HepG2 (cell line): ENCODE measurements at places on chromosomes 2 and 18. TPM values are rescaled to one million over a fixed set of nuclear protein-coding genes. Genes with fewer than 3 reads are reported as not detected.

DNA sequence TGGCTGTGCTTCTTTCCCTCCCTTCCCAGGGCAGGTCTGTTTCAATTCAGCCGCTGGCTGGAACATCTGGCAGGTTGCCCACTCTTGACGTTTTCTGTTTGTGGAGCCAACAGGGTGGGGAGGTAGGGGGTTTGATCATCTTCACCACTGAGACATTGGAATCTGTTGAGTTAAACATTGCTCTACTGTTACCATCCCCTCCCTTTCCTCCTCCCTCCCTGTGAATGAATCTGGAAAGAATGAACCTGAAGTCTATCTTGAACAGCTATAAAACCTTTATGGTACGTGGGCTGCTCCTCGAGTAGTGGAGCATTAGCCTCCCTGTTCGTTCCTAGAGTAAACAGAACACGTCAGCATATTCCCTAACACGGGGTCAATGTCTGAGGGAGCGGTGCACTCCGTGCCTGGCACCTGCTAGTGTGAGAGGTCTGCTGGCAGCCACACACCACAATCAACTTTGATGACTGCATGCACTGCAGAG, 249.9 kb upstream of the RBBP8 start:
- peak; percentile 58 for DNase-seq

DNA sequence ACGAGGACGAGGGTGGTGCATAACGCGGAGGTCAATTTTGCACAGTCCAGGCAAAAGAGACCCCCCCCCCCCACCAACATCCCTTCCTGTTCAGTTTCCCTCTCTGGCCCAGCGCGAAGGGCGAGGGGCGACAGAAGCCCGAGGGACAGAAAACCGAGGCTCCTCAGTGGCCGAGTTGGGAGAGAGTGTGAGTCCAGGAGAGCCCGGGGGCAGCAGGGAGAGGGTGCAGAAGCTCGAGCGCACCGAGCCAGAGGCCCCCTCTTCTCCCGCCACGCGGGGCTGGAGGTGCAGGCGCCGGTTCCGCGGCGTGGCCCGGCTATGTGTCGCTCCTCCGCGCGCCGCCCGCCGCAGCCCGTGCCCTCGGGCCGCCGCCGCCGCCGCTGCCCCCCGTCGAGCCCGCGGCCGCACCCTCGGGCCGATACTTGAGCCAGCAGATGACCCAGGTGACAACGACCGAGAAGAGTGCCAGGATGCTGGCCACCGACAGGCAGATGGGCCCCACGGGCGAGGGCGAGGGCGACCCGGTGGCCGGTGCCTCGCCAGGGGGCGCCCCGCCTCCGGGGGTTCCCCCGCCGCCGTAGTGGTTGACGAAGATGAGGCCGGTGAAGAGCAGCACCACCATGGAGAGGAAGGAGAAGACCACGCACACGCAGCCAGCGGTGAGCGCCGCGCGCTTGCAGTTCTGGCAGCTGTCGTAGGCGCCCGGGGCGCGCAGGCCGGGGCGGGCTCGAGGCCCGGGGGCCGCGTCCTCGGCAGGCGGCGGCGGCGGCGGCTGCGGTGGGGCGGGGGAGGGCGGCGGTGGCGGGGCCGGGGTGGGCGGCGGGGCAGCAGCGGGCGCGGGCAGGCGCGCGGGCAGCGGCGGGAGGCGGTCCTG, 20.2 kb upstream of the PAX3 start:
- no peak for DNase-seq

SDC1 gene
- polyA plus RNA-seq: 108 and 113 TPM in 2 replicates

DNA sequence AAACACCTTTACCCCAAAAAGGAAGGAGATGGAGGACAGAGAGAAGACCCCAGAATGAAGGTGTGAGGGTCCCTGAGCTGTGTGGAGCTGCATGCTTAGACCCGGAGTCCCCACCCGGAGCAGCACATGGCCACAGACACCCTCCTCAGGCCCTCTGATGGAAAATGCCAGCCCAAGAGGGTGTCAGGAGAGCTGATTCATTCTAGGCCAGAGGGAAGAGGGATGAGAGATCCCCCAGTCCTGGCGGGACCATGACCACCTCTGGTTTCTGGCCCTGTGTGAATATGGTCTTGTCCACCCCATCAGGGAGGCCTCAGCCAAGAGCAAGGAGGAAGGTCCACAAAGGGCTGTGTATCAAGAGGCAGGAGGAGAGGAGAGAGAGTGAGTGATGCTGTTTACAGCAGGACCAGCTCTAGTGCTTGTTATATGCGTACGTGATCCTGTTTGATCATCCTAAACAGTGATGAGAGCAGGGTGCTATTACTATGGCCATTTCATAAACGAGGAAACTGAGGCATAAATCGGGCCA, 186.6 kb upstream of the HAAO start:
- DNase-seq: peak; percentile 63

- no peak for DNase-seq
Observed at GRCh38 chr18:5429681-5430080, 114.1 kb downstream of the EPB41L3 start.

- DNase-seq: no peak
Observed at GRCh38 chr2:46717344-46718121, 198.1 kb downstream of the MCFD2 start.

- DNase-seq: no peak
Observed at GRCh38 chr2:26494891-26495290, 17.0 kb upstream of the OTOF start.

- DNase-seq: no peak
Observed at GRCh38 chr2:162746310-162746709, 92.3 kb downstream of the KCNH7 start.

DNA sequence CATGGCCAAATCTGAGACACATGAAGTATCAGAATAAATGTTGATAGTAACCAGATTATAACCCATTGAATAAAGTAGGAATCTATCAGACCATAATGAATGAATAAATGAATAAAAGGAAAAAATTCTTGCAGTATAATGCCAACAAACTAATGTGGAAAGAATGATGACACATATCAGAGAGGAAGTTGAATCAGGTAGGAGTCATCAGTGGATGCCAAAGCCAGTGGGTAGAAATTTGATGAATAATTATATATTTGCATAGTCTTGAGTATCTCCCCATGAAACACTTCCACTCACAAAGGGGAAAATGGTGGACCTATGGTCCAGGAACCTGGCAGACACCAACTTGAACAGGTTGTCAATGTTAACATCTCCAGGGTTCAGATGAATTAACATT, 68.6 kb downstream of the GALNT3 start:
- DNase-seq: no peak

DNA sequence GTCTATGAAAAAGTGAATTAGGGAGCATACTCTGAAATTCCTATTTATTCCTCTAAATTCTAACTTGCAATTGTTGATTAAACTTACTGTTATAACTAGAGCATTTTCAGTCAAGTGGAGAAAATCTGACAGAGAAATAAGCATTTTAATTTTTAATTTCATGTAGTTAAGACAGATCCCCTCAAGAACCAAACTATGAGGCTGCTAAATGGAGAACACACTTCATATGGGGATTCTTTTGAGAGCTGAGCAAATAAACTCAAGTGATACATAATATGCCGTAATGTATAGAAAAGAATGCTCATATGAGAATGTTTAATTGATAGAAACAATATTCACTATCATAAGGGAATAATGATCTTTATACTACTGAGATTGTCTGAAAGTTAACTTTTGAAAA, 340.8 kb downstream of the ERBB4 start:
- no peak for DNase-seq

DNA sequence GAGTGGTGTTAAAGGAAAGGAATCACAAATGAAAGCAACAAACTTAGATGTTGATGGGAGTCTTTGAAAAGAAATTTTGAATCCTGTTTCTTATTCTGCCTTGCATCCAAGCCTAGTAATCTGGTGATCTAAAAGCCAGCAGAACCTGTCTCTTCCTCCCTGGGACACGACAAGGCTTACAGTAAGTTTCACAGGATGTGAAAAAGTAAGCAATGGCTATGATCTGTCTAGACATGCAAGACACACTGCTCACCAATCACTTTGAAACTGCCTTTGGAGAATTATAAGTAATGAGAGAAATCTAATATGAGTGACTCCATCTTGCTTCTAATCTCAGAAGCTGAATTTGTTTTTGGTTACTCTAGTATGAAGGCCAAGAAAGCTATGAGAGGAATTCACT, 103.7 kb downstream of the KCNH7 start:
- DNase-seq: no peak

- no peak for DNase-seq
Observed at GRCh38 chr2:232541961-232542714, 2.6 kb downstream of the CHRNG start.
